ENCODE measurements at places on chromosomes 13 and 19.

DNA sequence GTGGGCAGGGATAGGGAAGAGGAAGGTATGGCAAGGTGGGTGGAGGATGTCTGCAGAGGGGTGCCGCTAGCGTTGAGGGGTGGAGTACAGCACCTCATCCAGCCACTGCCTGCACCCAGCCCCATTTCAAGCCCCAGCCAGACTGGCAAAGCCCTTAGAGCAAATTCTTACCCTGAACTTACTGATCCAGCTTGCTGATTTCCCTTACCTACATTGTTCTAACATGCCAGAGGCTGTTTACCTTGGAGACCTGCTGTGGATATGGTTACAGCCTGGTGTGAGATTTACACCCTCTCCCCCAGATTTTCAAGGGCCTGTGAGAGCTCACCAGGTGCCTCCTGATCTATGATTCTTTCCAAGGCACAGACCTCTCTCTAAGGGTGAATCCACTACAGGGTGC is 86.0 kb downstream of the ZNF726 start:
- DNase-seq, result no peak

DNA sequence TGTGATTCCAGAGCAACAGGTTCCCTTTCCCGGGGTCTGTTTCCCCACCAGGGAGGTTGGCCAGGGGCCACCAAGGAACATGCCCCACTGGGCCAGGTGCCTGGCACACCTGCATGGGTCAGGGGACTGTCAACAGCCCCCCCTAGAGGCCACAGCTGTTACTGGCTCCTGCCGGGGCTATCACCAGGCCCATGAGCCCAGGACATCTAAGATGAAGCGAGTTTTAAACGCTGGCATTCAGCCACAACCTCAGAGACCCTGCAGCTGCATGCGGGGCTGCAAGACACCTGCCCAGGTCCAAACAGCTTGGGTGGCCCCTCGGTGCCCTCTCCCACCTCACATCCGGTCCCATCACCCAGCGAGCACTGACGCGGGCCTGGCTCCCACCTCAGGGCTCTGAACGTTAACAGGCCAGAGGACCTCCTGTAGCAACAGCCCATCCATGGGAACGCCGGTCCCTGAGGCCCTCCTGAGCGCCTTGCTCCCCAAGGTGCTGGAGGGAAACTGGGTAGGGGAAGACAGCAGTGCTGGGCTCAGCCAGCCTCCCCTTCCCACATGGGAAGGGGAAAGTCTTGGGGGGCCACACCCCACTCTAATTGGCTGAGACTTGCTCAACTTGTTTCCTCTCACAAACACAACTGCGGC is 12.0 kb downstream of the KHSRP start:
- no peak for DNase-seq

DNA sequence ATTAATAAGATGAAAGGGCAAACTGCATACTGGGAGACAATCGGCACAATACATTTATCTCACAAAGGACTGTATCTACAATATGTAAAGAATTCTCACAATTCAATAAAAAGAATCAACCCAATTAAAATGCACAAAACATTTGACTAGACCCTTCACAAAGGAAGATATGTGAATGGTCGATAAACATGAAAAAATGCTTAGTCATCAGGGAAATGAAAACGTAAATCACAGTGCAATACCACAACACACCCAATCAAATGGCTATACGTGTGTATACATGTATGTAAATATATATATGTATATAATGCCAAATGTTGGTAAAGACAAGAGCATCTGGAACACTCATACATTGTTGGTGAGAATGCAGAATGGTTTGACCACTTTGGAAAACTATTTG is 21.9 kb upstream of the RFC3 start:
- DNase-seq, result no peak

DNA sequence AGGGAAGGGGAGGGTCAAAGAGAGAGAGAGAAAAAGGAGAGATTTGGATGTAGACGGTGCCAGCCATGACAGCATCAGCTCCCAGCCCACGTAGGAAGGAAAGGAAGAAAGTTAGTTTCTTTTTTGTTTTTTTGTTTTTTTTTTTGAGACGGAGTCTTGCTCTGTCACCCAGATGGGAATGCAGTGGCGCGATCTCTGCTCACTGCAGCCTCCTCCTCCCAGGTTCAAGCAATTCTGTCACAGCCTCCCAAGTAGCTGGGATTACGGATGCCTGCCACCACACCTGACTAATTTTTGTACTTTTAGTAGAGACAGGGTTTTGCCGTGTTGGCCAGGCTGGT is 27.6 kb downstream of the ELL start:
- no peak for DNase-seq

GRCh38 chr13:41354416-41354815 is 43.3 kb downstream of the NAA16 start:
- DNase-seq, result no peak

DNA sequence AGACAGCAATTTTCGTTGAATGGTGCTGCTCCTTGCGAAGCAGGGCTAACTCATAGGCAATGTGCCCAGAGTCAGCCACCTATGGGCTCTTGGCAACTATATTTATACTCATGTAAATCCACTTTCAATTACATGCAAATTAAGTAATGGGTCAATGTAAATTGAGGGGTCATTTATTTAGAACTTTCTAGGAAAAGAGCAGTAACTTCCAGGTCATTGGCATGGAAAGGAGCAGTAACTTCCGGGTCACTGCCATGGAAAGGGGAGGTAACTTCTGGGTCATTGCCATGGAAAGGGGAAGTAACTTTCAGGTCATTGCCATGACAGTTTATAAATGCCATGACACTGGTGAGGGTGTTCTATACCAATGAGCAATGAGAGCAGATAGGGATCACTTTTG is 11.6 kb downstream of the KLK4 start:
- no peak for DNase-seq

DNA sequence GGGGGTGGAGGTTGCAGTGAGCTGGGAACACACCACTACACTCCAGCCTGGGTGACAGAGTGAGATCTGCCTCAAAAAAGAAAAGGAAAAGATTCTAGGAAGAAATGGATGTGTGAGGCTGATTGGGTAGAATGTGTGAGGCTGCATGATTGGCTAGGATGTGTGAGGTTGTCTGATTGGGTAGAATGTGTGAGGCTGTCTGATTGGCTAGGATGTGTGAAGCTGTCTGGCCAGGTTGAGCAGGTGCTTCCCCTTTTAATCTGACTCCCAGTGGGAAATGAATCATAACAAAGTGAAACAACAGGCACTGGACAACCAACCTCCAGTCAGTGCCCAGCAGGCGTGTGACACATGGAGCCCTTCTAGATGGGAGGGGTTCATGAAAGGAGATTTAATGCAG is 14.7 kb downstream of the C13orf46 start:
- no peak for DNase-seq

DNA sequence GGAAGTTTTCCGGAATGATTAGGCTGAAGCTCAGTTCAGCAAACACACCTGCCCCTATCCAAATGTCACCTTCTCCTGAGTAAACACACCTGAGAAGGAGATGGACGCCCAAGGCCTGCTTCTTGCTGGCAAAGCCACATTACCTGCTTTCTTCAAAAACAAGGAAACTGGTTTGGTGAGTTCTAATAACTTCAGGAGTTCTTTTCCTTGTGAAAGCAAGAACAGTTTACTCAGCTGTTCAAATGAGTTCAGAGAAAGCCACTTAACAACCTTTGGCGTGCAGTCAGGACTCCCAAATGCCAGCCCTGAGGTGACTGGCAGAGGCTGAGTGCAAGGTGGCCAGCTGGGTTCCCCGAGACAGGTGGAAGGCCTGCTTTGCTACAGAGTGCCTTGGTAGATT is 160.5 kb downstream of the STK24 start:
- DNase-seq, result no peak

- DNase-seq, result no peak
Measured at GRCh38 chr13:66339214-66339613, 890.9 kb downstream of the PCDH9 start.

DNA sequence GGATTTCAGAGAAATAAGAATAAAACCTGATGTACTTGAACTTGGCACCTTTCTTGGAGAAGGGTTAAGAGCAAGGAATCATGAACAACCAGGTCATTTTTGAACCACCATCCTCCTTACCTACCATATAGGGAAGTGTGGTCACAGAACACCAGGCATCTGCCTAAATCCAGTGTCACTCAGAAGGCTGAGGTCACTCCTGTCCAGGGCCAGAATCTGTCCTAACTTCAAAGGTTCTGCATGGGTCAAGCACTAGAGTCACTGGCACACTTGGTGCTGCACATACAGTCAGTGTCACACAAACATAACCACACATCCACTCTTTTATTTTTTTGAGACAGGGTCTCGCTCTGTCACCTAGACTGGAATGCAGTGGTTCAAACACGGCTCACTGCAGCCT is 1.6 kb downstream of the ZNF565 start:
- DNase-seq, result no peak

- no peak for DNase-seq
Measured at GRCh38 chr19:8510589-8511115, 3.3 kb downstream of the ZNF414 start.

DNA sequence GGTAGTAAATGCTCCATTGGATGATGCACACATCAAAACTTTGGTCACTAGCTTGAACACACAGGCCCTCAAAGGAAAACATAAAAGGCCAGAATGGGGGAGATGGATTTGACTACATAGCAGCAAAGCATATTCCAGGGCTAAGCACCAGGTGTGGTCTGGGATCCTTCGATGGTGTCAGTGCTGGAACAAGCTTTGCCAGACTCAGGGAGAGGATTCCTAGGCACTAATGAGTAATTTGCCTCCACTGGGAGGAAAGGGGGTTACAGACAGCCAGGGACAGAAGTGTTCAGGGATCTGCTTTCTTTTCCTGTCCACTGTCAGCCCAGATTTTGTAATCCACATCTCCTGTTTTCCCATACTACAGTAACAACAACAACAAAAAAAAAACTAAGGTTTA is 157.2 kb upstream of the OBI1 start:
- DNase-seq, result no peak

- DNase-seq, result no peak
Measured at GRCh38 chr13:96071504-96071903, 18.3 kb upstream of the UGGT2 start.

DNA sequence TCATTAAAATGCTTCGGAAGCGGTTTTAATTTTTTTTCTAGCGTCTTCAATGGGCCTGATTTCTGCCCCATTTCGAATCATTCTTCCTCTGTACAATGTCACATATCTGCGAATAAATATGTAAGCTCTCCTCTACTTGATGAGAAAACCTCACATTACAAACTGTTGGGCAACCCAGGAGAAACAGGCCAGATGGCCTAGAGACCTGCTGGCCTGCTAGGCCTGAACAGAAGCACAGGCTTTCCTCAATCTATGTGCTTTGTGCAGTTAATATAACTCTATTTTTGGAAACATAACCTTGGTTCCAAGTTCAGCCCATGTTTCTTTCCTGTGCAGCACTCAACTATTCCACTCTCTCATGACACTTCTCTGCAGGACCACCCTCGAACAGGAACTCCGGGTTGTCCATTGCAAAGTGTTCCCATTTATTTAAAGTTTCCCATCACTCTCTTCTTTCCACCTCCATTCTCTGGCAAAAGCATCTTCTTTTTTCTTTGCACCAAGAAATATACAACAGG is 42.0 kb downstream of the DCLK1 start:
- no peak for DNase-seq

- no peak for DNase-seq
Measured at GRCh38 chr13:97743938-97744337, 209.5 kb upstream of the IPO5 start.

- DNase-seq, result no peak
Measured at GRCh38 chr13:99429670-99430069, 71.6 kb upstream of the TM9SF2 start.

DNA sequence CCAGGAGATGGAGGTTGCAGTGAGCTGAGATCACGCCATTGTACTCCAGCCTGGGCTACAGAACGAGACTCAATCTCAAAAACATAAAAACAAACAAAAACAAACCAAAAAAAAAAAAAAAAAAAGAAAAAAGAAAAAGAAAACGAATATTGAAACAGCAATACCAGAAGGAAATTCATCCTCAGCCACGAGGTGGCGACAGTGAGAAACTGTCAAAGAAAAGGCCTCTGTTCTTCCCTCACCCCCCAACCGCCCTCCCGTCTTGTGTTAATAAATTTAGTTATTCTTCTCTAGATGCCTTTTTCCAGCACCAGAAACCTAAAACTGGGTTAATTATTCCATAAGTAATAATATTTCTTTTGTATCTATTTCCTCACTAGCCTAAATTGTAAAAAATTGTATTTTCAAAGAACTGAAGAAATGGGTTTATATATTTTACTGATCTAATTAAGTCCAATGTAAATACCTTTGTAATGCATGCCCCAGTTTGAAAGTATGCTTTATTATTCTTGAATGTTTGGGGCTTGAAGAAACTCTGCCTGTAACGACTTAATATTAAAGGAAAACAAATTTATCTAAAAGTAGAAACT is 38.6 kb downstream of the LIG4 start:
- DNase-seq, result peak; percentile 59

DNA sequence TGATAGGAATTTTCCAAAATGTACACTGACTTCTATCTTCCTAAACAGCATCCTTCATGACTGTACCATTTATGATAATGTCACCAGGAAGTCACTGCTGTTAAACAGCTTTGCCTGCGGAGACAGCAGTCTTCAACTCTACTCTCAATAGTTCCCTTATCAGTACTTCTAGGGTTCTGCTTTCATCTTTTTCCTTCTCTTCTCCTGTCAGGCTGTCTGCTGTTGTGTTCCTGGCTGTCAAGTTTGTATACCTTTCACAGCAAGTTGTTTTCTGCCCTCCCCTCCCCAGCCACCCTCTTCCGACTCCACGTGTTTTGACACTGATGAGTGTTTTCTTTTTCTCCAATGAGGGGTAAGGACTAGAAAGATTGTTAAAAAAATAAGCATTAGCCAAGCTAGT is 2.2 kb downstream of the UPF3A start:
- DNase-seq, result peak; percentile 7

GRCh38 chr13:111877906-111878305 is 189.0 kb upstream of the SOX1 start:
- no peak for DNase-seq

DNA sequence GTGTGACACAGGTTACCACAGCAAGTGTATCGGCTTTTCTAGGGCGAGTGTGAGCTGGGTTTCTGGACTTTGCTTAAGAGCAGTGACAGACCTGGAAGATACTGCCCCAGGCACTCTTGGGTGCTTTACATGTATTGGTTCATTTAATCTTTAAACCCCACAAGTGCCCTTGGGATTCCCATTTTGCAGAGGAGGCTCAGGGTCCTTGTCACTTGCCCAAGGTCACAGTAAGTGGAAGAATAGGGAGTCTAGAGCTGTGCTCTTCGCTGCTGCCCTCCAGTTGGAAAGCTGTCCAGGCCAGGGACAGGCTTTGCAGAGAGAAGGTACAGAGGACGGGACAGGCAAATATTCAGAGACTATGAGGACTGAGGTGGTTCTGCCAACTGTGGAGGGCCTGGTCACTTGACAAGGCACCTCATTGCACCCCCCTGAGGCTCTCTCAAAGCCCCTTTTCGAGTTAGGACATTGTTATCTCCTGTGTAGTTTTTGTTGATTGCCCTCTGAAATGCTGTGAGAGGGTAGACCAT is 42.4 kb downstream of the BBC3 start:
- DNase-seq, result no peak

DNA sequence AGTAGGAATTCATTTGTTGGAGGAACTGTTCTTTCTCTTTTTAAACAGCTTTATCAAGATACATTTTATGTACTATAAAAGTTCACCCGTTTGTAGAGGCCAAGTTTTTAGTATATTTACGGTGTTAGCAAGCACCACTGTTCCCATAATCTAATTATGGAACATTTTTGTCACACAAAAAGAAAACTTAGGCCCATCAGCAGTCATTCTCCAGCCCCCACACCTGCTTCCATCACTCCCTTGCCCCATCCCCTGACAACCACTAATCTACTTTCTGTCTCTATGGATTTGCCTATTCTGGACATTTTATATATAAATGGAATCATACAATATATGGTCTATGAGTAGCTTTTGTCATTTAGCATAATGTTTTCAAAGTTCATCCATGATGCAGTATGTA is 465.0 kb downstream of the DCT start:
- no peak for DNase-seq

GRCh38 chr13:98384739-98385138 is 192.2 kb downstream of the STK24 start:
- DNase-seq, result no peak
